Dermis microvascular lymphatic vessel endothelial cell (primary cell): ENCODE measurements at places on chromosomes 12 and 14. TPM values are rescaled to one million over a fixed set of nuclear protein-coding genes. Genes with fewer than 3 reads are reported as not detected.

SART3 gene
- total RNA-seq, result 35.8 and 57.3 TPM in 2 replicates

- no peak for DNase-seq
These were observed 4.5 kb upstream of the AQP2 start for GRCh38 chr12:49946086-49946485.

DNA sequence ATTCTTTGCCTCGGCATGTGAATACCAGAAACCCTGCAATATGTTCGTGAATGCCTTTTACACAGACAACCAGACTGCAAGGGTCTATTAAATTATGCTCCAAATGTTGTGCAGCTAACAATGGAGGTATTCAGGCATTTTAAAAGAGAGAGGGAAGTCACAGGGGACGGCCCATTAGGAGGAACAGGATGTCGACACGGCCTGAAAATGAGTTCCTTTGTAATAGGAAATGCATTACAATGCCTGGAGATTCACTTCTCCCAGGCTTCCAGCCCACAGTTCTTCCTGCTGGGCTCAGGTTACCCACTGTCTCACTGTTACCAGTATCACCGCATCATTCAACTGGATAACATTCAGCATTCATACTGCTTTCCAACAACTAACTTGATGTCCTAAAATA, 2.5 kb downstream of the DUSP6 start:
- DNase-seq, result peak; percentile 80

FGF23 gene
- total RNA-seq, result under 0.01 TPM in 1 of 2 replicates, not detected in the other

DNA sequence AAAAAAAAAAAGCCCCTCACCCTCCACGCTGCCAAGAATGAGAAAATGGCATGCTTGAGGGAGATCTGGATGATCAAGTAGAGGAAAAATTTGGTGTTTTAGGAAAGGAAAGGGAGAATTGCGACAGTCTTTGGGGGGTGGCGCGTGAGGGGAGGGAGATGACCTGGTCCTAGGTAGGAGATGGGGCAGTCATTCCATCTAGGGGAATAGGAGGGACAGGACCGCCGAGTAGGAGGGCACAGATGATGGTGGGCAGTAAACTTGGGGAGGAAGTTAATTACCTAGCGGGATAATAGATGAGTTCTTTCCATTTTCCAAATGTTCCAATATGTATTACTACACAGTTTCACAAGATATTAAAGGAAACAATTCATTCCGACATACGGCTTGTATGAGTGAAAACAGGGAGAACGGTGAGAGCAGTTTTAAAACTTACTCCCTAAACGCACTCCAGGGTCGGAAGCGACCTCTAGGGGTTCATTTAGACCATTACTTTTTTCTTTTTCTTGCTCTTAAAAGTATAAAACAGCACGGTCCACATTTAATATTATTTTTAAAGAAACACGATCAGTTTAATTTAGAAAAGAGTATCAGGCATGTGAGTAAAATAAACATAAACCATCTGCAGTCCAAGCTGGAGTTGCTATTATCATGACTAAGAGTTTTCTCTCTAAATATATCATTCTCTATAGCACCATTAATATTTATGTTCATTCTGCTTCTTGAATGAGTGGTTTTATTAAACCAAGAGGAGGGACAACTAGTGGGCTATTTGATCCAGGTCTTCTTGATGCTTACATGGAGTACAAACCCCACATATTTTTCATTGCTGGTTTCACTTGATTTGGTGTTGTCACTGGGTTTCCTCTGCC, 3.0 kb upstream of the FNTB start:
- DNase-seq, result peak; percentile 65

CLEC2B gene
- 45.4 and 53.5 TPM in 2 replicates for total RNA-seq

GRCh38 chr14:37051153-37051552, 121.3 kb downstream of the SLC25A21 start:
- no peak for DNase-seq

- DNase-seq, result no peak
These were observed 14.6 kb downstream of the HNF1A start for GRCh38 chr12:120992989-120993388.

SIX6 gene
- total RNA-seq, result not detected in 2 replicates

DNA sequence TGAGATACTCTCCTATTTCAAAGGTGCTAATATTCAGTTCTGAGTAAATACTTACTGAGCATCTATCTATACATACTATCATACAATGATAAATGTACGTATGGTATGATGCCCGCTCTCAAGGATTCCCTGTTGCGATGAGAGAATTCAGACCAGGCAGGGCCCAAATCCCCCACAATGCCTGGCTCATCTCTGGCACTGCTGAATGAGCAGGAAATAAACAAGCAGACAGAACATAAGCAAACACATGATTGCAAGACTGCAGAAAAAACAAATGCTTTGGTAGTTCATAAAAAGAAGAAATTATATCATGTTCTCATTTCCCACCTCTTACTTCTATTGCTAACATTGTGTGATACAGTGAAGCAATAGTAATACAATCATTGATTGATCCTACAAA, 77.2 kb upstream of the DUSP6 start:
- no peak for DNase-seq

ERP27 gene
- total RNA-seq, result 0.13 TPM in 1 of 2 replicates, not detected in the other

- DNase-seq, result no peak
These were observed 16.8 kb downstream of the ADAM21 start for GRCh38 chr14:70468731-70469130.

GRCh38 chr12:108855284-108856169, 1.9 kb downstream of the SSH1 start:
- no peak for DNase-seq

DNA sequence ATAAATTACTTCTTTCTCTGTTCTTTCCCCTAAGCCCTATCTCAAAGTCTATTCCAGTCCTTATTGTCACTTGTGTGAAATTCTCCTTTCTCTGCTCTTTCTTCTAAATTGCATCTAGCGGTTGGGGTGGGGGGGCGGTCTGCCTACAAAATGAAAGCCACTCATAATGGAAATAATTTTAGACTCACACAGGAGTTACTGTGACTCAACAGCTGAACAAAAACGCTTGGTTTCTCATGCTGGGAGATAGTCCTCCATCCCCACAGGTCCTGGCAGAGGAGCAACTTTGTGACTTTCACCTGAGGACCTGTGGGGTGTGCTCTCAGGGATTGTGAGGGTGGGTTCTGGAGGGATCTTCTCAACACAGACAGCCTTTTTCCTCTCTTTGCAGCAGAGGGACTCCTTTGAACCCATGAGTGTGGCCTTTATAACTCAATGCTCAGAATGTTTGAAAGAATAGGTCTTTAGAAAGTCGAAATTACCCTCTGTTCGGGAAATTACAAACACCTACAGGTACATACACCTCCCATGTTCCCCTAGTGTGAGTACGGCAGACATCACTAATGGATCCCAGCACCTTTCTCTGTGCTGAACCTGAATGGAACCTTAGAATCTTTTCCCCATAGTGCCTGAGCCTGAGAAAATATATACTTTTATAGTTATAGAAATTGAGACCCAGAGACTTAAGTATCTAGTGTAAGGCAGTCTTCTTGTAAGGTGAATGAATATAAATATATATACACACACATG, 109.7 kb downstream of the CHST11 start:
- DNase-seq, result no peak

- DNase-seq, result no peak
These were observed 31.8 kb downstream of the SLC35F4 start for GRCh38 chr14:57834001-57834598.

DNA sequence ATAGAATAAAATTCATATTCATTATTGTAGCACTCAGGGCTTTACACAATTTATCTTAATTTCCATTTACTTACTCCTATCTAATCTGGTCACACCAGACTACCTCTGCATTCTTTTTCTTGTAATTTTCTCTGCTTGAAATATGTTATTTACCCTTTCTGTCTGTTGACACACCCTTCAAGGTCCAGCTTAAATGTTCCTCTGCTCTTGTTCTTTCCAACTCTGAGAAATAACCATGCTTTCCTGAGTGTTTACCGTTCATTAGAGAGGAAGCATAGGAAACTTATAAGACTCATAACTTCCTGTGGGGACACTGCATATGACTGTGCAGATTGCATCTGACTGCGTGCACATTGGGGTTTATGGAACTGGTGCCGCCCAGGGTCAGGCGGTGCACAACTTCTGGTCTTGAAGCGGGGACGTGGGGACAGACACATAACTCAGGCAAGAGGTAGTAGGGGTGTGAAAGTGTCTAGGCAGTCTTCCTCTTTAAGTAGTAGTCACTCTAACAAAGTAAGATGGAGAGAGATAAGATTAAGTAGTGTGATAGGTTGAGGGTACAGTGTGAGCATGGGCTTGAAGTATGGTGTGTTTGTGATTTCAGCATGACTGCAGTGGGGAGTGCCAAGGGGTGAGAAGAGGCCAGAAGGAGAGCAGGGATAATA, 42.6 kb upstream of the FOXJ2 start:
- peak; percentile 68 for DNase-seq

- no peak for DNase-seq
These were observed 47.3 kb upstream of the NCOR2 start for GRCh38 chr12:124614512-124615292.

GRCh38 chr14:54621686-54622085, 54.8 kb downstream of the SAMD4A start:
- no peak for DNase-seq

DNA sequence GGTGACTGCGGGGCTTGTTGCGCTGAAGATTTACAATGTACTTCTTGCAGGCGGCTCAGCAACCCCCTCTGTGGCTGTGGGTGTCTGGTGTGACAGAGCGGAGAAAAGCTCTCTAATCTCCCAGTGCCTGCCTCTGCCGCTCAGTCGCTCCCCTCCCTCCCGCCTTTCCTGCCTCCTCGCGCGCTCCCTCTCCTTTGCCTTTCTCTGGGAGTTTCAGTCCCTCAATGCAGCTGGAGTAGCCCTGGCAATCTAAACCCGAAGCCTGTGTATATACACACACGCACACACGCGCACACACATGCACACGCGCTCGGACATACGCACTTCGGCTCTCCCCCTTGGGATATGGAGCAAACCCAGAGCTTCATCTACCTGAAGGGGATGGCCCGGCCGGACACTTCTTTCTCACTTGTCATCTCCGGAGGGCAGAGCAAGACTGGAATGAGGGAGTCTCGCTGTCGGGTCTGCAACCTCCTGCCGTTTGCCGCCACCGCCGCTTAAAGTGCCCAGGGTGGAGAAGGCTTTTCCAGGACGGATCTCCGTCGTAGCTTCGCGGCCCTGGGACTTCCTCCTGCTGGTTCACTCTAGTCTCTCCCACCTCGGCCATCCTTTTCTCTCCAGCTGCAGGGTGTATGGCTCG, 599 bp upstream of the TRHDE start:
- no peak for DNase-seq

DNA sequence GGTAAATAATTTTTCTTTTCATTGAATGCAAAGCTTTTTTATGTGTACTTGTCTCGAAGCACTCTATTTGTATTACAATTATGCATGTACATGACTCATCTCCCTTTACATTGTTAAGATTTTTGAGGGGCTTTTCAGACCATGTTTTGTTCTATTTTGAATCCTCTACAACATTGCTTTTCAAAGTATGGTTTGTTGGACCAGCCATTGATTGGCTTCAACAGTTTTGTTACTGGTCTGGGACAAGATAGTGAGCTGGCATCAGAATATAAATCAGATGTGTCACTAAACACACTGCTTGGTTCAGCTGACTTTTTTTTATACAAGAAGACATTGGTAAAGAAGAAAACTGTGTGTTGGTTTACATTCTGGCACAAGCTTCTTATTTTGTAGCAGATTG, 122.3 kb downstream of the MON2 start:
- DNase-seq, result no peak

AICDA gene
- total RNA-seq, result not detected in 2 replicates

- DNase-seq, result no peak
These were observed at the start of gene SLC7A8 for GRCh38 chr14:23183479-23183878. Gene SLC7A8 (minus strand): TSS chr14:23183660. CDS start chr14:23182914, 746 bp downstream.

KRT3 gene
- total RNA-seq, result not detected in 2 replicates

GRCh38 chr14:24838945-24839616, 205.1 kb upstream of the GZMB start:
- DNase-seq, result no peak

- no peak for DNase-seq
These were observed 1.4 kb upstream of the GARIN2 start for GRCh38 chr14:67187826-67188225.

- DNase-seq, result no peak
These were observed 3.5 kb downstream of the ZBTB25 start for GRCh38 chr14:64500088-64500487.

MTA1 gene
- total RNA-seq, result 23.5 and 31.7 TPM in 2 replicates

CCDC177 gene
- total RNA-seq, result not detected in 2 replicates

TECPR2 gene
- 6.2 and 13.7 TPM in 2 replicates for total RNA-seq

DNA sequence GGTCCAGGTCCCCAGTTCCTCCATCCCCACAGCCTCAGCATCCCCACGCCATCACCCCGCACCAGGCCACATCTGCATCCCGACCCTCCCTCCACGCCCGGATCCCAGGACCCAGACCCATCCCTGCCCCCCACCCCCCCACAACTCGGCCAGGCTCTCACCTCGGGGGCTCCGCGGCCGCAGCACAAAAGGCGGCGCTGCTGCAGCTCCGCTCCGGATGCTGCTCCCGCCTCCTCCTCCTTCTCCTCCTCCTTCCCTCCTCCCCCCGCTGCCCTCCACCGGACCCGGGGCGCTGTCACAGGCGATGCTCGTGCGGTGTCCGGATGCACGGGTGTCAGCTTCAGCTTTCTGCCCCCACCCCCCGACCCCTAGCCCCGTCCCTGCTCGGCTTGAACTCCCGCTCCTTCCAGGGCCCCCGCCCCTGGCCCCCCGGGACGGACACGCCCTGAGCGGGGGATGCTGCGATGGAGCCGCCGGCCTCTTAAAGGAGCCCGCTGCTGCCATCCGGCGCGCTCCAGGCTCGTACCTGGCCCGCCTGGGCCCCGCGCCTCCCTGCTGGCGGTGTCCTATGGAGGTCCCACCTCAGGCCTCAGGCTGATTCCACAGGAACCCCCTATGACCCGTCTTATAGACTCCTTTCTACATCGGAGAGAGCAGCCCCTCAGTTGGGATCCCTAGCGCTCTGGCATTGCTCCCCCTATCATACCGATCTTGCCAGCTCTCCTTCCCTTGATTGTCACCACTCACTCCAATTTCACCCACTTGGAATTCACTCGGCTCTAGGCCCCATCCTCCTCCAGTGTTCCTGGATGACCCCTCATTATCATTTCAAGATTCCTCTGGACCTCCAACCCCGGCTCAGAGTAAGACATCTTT, at the start of gene MAP3K12:
TSS of gene MAP3K12 (minus strand) at position 193 of the 876 bp plus-strand sequence. CDS start 12,067 bp downstream, outside the sequence.
- no peak for DNase-seq

NIN gene
- 20.1 and 21.4 TPM in 2 replicates for total RNA-seq
